ENCODE measurements at places on chromosomes 5 and 9.

DNA sequence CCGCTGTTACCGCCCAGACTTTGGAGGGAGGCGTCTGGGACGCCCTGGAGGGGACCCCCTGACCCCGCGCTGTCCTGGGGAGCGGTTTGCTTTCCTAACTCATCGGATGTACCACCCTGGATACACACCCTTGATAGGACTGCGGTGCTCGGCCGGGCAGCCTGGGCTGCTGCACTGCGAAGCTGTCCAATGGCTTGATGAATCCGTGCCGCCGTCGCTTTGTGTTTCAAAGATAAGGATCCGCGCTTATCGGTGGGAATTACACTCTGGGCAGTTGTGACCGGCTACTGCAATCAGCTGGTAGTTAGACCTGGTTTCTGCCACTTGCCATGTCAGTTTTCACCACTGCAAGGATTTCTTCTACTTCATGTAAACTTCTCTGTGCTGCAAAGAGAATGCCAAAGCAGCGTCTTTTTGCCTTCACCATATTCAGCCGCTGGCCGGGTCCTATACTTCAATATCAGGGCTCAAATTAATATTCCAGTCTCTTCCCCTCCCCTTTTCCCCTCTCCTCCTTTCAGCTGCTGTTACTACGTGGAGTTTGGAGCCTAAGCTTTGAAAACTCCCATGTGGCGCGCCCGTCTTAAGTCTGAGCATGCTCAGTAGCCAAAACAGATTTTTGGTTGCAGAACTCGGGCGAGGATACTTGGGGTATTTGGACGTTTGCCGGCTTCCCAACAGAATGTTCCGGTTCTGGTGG, 727 bp downstream of the SMAD5 start:
- peak; percentile 66 for DNase-seq

GRCh38 chr9:93681269-93682154, 105.1 kb downstream of the PHF2 start:
- no peak for DNase-seq

GRCh38 chr5:89399548-89399947, 516.6 kb upstream of the MEF2C start:
- peak; percentile 6 for DNase-seq

- DNase-seq, result no peak
Observed at GRCh38 chr9:136049491-136050265, 45.4 kb downstream of the NACC2 start.

DNA sequence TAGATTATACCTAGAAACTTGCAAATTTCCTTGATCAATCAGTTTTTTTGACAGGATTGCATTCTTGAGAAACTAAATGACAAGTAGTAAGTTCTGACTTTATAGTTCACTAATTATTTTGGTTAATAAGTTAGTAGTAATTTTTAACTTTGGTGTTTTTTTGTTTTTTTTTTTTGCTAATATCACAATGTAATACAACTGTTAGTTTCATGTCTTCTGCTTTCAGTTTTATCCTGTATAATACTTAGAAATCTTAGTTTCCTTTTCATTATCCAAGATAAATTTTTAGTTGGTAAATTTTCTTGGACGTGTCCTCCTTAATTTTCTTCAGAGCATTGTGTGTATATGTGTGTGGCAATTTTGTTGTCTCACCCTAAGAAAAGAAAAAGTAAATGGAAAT, 57.8 kb downstream of the CWC27 start:
- no peak for DNase-seq

Measured in dermis blood vessel endothelial cell (primary cell).